ENCODE measurements at places on chromosomes 4 and X.

DNA sequence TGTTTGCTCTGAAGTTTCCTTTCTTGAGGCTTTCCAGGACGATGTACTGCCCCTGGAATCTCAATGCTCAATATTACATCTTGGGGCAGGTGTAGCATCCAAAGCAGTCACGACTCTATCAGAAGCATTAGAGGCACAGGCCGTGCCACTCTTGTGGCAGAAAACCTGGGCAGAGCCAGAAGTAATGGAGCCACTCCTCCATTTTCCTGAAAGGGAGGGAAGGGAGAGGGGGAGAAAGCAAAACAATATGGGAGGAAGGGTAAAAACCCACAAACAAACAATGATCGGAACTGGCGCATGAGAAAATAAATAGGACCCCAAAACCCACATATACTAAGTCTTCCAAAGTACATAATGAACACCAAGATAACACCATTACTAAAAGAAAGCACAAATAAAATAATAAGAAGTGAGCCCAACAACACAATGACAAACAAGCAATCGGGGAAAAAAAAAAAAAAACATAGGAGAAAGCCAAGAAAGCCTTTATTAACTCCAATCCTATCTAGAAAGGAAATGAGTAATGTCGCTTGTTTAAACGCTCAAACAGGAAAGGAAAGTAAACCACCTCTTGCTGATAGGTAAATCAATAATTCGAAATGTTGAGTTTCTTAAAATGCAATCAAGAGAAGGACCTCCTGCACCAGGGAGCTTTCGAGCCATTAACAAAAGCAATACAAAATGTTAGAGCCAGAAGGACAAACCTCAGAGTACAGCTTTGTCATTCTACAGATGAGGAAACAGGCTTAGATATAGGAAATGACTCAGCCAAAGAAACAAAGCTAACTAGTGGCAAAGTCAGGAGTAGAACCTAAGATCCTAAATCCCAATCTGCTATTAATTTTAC lies 117.4 kb downstream of the ATRX start:
- no peak for DNase-seq

- peak; percentile 41 for DNase-seq
Observed at GRCh38 chr4:76802236-76803021, 95.5 kb downstream of the SOWAHB start.

GRCh38 chrX:136736690-136737089 lies 44.0 kb downstream of the ARHGEF6 start:
- DNase-seq, result no peak

DNA sequence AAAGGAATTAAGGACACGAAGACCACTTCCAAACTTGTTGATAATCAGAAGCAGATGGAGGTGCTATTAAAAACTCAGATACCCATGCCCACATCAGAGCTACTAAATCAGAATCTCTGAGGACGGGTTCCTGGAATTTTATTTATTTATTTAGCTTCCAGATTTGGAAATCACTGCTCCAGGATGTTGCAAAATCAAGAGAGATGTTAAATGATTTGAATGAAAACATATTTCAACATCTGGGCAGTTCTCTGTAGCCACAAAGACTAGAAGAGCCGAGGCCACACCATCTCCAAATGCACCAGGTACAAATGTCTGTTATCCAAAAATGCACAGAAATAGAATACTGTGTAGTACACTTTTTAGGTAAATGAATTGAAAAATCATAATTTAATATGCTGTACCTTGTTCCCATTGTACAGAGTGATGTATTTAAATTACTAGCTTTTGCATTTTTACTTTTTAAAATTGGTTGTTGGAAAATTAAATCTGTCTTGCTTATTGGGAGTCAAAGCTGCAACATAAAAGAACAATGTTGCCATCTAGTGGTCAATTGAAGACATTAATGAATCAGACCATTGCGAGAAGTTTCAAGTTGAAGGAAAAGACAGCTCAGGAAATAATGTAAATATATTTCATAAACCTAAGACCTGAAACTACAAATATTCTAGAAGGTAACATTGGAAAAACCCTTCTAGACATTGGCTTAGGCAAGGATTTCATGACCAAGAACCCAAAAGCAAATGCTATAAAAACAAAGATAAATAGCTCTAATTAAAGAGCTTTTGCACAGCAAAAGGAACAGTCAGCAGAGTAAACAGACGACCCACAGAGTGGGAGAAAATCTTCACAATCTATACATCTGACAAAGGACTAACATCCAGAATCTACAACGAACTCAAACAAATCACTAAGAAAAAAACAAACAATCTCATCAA lies 151.3 kb upstream of the TTC29 start:
- no peak for DNase-seq

DNA sequence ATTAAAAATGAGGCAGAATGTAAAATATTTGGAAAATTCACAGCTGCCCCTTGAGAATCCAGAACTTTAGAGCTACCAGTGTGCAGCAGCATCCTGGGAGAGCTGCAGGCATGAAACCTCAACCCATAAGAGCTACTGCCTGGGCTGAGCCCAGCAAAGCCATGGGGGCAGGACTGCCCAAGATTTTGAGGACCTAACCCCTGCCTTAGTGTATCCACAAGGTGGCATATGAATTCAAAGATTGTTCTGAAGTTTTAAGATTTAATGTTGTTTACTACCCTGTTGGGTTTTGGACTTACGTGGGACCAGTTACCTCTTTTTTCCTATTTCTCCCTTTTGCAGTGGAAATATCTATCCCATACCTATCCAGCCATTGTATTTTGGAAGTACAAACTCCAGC lies 26.4 kb downstream of the CASP6 start:
- no peak for DNase-seq

GRCh38 chr4:118955515-118955914 lies 66.9 kb downstream of the SYNPO2 start:
- no peak for DNase-seq

DNA sequence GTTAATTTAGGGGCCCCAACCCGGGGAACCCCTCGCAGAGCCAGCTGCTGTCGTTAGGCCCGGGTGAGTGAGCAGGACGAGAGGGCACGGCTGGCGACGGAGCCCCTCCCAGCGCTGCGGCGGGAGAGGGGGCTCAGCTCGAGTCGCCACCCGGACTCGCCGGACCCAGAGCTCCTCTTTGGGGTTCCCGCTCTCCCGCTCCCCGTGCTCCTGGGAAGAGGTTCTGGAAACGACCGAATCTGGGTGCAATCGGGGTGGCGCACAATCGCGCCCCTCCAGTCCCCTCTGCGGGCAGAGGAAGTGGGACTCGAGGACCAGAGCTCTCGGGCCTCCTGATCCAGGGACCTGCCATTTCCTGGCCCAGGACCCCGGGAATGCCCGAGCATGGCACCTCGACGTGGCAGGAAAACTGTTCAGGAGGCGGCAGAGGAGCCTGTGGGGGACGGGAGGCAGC lies 37.3 kb upstream of the ARAF start:
- DNase-seq, result no peak

- DNase-seq, result no peak
Observed at GRCh38 chr4:183411291-183411861, 33.1 kb upstream of the CDKN2AIP start.

DNA sequence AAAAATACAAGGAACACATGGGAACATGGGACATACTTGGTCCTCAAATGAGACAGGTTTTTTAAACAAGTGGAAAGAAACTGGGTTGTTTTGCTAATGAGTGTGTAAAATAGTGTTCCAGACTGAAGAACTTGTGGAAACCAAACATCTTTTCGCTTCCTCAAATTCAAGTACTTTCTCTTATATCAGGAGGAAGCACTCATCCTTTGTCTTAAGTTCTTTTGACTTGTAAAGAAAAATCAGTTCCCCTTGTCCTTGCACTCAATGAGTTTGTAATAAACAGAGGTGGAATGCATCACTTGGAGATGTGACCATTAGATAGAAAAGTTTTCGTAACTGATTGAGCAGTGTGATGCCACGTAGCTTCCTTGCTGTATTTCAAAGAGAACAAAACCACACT lies 101.1 kb downstream of the PHOX2B start:
- DNase-seq, result no peak

DNA sequence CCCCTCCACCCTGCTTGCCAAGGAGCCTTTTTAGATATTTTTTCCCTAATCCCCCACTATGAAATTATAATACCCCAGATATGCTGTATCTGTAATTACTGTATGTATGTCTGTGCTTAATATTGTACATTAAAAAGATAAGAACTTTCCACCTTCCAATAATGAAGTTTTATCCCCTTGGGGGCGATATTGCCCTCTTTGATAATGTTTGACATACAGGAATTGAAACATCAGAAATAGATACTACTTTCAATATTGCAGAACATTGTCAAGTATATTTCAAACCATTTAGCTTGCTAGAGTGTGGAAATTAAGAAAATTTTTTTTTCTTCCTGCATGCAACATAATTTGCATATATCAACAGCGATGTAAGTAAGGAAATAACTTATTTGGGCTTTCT lies 58.9 kb downstream of the NAF1 start:
- no peak for DNase-seq

DNA sequence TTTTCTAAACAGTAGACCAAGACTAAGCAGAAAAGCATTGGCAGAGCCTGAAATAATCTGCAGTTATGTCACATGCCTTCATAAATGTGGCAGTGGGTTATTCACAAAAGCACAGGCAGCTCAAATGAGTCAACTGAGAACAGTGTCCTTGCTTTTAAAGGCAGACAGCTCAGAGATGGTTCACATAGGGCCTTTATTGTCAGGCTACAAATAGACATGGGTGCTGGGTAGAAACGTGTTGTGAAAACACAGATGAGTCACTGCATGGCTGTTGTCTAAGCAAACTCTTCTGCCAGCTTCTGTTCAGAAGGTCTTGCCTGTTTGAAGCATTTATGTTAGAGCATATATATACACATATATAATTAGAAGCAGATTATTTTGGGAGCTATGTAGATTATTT lies 118.0 kb downstream of the SLC4A4 start:
- no peak for DNase-seq

DNA sequence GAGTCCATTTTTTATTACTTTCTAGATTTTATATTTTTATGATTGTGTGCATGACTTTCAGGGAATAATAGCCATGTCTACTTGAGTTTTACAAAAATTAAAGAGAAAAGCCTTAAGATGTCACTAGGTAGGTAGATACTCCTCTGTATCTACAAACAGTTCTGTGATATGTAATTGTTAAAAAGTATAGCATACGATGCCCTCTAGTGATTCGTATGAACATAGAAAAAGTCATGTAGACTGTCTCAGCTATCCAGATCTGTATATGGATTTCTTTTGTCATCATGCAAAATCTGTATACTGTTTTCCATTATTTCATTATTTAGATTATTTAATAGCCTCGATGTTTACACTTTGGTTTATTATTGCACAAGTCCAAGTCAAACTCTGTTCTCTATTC lies 856.6 kb downstream of the CENPC start:
- no peak for DNase-seq

- no peak for DNase-seq
Observed at GRCh38 chr4:56078866-56079265, 130.1 kb downstream of the CEP135 start.

GRCh38 chr4:27000820-27001219 lies 140.2 kb downstream of the STIM2 start:
- DNase-seq, result no peak

- DNase-seq, result no peak
Observed at GRCh38 chr4:128468123-128468989, 180.7 kb upstream of the PGRMC2 start.

- DNase-seq, result no peak
Observed at GRCh38 chr4:10075158-10075863, 41.3 kb downstream of the WDR1 start.

DNA sequence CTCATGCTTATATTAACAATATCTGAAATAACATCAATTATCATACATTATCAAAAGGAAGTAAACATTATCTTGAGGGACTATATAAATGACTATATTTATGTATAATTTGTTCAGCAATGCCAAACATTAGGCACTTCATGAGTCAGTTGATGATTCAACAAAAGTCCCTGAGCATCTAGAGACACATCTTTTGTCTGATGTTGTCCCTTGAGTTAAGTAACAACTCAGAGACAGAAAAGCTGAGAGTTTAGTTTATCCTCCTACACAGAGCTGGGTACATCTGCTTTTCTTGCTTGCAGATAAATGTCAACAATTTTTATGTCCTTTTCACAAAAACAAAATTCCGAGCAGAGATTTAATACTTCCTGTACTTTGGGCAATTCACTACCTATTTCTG lies 311.1 kb downstream of the INPP4B start:
- no peak for DNase-seq

DNA sequence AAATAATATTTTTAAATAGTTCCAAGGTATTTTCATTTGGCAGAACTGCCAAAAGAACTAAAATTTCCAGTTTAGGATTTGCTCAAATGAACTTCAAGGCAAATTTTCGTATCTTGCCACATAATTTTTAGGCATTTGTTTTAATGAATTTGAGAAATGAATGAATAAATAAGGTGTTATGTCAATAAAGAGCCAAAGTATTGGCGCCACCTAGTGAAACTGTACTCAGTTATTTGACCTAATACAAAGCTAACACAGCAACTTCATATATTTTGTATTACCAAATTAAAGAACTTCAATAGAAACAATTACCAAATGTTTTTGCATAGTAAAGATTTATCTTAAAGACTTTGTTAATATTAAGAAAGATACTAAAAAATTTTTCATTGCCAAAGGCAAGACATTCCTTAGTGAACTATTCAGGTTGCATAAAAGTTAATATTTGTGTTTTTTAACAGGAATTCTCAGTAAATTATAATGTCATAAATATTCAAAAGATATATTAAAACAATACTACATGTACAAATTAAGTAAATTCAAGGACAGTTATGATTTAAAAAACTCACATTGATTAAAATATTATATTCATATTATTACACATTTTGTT lies 50.3 kb downstream of the STPG2 start:
- no peak for DNase-seq

GRCh38 chr4:186307497-186307896 lies 41.5 kb downstream of the F11 start:
- DNase-seq, result no peak
